ENCODE measurements at places on chromosomes 6 and 20.

DNA sequence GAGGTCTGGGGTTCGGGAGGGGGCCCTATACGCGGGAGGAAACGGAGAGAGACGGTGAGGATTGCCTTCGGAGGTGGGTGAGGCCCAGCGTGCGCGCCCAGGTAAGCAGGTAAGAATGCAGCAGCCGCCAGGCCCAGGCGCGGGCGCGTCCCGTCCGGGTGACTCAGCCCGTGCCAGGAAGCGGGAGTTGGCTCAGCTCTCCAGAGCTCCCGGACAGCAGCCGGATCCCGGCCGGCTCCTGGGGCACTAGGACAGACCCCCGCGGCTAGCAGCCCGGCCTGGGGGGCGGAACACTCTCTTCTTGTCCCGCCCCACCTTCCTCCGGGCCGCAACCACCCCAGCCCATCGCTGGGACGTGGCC, 1.5 kb upstream of the MDFI start:
- DNase-seq = no peak

DNA sequence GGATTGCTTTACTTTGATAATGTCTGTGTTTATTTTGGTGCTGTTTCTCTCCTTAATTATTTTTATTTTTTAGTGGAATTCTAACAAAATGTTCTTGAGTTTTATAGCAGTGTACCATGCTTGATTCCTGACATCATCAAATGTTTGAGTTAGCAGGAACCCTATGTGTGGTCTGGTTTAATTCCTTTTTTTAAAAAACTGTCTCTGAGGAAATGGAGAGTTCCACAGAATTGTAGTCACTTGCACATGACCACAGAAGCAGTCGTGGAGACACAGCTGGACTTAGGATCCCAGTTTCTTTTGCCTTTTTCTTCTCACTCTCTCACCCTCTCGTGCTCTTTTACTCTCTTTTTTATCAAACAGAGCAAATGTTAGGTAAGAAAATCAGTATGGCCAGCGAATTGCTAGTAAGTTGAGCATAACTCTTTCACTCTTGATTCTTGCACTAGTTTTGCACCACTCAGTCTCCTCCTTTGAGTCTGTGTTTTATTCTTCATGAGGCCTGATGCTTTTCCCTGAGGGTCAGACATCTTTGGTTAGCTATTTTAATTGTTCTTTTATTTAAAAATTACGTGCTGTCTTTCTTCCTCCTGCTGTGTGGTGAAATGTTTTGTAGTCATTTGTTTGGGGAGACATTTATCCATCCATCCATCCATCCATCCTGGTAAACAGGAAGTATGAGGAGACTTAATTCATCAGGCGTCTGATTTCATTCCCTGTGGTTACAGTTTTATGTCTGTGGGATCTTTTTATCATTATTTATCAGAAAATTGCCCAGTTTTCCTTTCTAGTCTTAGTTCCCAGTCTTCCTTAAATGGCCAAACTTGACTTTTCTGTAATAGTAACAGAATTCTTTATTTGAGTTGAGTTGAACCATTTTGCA, 83.0 kb downstream of the SCAF8 start:
- DNase-seq = no peak

- DNase-seq = no peak
These were observed 12.1 kb upstream of the SUMO4 start for GRCh38 chr6:149387779-149388512.

GRCh38 chr6:36679043-36679833, 724 bp downstream of the CDKN1A start:
- no peak for DNase-seq

GRCh38 chr20:63690003-63690897, 6.2 kb upstream of the TNFRSF6B start:
- DNase-seq = no peak

- DNase-seq = no peak
These were observed 23.0 kb downstream of the MAP1LC3A start for GRCh38 chr20:34581341-34582184.

DNA sequence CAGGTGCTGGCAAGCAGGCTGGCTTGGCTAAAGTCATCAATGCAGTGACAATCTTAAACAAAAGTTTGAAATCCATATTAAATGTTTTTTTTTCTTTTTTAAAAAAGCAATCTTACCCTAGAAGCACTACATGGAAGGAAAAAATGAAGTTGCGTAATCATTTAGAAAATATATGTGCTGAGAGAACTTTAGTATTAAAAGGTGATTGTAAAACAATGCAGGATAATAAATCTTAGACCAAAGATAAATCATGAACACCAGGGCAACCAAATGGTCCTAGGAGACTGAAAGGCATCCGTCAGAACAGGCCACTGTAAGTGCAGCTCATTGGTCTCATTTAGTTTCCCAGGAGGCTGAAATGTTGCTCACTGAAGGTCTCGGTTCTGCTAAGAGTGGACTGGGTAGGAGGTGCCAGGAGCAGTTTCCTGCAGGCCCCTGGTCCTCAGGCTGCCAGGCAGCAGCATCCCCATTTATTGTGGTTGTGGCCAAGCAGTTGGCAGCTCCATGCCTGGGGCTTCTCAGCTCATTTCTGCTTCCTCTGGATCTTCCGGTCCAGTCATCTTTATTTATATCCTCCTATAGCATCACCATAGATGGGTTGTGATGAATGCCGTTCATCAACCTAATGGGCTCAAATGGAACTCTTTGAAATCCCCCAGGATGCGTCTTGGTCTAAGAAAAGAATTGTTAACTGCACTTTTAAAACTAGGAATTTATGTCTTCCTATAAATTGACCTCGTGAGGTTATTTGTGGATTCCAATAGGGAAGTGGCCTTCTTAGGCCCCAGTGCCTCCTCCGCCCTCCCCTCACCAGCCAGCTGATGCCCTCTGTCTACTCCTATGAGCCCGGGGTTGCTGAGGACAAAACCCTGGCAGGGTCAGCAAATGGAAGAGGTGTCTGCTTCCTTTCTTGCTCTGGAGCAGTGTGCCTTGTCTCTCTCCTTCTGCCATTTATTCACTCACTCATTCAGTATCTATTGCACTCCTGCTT, 269.0 kb downstream of the UST start:
- no peak for DNase-seq

- no peak for DNase-seq
These were observed 101.5 kb downstream of the LAMP5 start for GRCh38 chr20:9615766-9616454.

DNA sequence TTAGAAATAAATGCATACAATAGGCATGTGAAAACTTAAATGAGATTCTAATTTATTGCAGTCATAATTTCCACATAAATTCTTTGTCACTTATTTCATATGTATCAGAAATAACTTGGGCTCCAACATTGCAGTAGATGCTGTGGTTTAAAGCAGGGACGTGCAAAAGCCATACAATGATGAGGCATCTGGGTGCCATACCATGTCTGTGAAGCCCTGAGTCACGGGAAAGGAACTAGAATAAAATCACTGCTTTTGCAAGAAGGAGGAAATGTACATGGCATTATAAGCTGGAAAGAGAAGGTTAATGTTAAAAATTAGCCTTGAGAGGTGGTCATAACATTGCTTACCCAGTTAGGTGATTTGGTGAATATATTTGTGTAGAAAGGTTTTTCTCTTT, 180.4 kb downstream of the SASH1 start:
- DNase-seq = no peak

DNA sequence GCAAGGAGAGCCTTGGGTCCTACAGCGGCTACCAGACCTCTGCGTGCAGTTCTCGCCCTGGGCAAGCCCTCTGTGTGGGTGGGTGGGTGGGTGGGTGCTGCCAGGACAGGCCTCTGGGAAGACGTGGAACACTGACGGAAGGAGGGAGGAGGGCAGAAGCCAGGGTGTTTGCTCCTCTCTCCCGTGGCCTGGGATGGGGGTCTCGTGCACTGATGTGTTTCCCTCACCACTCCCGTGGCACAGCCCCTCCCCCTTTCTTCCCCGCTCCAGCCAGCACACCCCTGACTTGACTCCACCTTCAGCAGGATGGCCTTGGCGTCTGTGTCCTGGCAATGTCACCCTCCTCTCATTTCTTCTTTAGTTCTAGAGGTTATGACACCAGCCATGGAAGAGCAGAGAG, 130.0 kb downstream of the CDH26 start:
- DNase-seq = no peak

DNA sequence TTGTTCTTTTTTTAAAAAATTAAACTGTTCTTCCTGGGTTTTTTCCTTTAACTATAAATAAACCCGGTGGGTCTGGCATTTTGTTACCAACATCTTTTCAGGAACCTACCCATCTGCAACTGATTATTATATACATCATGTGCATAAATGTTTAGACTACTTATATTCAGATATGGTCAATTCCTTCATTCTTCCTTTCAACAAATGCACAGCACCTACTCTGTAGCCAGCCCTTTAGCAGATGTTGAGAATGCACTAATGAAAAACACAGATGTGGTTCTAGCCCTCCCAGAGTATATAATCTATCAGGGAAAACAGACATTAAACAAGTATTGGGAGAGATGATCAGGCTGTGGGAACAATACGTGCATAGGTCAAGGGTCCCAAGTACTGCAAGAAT, 237.1 kb downstream of the UST start:
- no peak for DNase-seq

DNA sequence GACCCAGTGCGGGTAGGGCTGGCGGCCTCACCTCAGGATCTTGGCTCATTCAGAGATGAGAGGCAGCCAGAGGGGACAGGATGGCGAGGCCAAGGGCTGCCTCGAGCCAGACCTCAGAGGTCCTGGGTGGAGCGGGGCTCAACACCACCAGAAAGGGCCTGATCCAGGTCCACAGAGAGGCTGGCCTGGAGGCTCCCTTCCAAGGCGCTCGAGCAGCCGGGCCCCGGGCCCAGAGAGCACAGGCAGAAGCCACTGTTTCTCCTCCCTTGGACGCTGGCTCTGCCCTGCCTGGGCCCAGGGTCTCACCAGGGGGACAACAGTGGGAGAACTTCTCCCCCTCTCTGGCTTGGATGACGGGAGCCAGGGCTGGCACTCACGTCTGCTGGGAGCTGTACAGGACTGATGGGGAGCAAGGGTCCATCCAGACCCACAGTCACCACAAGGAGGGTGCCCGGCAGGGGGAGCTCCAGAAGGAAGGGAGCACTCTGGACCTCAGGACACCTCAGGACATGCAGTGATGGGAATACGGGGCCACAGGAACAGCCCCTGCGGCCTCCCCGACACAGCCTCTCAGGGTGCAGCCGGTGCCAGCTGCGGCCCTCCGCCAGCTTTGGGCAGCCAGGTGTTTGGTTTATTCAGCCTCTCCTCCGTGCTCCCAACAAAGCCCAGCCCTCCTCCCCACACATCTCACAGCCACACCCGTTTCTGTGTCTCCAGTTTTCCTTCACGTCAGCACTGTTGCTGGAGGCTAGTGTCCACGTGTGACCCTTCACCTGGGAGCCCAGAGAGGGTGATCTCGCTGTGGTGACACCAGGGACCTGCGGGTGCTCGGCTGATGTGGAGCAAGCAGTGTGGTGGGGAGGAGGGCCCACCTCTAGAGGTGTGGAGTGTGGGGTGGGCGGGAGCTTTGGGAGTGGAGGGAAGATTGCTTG, 8.7 kb downstream of the RPS21 start:
- no peak for DNase-seq

GRCh38 chr20:50590348-50590664, 80.1 kb downstream of the PTPN1 start:
- DNase-seq = no peak

GRCh38 chr6:108777536-108777935, 70.7 kb upstream of the ARMC2 start:
- DNase-seq = no peak

DNA sequence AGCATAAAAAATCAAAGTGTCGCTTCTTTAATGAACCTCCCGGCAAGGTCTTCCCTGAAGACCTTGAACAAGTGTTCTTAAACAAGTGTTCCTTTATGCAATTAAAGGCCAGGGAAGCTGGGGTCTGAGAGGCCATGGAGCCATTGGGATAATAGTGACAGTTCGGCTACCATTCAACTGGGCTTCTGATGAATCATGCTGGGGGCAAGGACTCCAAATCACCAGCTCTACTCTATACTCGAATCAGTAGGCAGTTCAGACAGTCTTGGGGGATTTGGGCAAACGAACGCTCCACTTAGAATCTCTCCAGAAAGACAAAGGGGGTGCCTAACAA, 34.7 kb upstream of the EZR start:
- DNase-seq = no peak

DNA sequence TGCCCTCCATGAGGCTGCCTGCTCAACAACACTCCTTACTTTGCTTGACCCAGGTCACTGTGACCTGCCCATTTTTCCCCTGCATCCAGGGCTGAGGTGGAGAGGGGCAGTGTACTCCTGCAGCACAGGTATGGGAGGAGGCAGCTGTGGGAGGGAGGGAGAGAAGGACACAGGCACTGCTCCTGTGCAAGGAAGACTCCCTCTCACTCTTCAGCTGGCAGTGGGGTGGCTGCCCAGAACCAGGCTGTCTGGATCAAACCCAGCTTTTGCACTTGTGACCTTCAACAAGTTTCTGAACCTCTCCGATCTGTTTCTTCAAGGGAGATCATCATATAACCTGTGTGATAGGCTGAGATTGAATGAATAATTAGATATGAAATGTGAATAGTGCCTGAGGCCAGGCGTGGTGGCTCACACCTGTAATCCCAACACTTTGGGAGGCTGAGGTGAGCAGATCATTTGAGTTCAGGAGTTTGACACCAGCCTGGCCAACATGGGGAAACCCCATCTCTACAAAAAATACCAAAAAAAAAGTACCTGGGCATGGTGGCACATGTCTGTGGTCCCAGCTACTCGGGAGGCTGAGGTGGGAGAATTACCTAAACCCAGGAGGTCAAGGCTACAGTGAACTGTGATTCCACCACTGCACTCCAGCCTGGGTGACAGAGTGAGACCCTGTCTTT, 14.1 kb downstream of the TGIF2 start:
- no peak for DNase-seq

DNA sequence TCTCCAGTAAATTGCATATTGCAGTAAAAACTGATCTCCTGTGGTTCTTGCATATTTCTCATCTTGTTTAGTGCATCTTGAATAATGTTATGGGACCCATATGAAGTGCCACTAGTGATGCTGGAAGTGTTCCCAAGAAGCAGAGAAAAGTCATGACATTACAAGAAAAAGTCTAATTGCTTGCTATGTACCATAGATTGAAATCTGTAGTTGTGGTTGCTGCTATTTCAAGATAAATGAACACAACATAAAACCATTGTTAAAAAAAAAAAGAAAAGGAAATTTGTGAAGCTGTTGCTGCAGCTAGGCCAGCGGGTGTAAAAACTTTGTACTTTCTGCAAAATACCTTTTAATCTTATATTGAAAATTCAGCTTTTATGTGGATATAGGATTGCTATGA, 304.5 kb downstream of the PHF3 start:
- DNase-seq = no peak

DNA sequence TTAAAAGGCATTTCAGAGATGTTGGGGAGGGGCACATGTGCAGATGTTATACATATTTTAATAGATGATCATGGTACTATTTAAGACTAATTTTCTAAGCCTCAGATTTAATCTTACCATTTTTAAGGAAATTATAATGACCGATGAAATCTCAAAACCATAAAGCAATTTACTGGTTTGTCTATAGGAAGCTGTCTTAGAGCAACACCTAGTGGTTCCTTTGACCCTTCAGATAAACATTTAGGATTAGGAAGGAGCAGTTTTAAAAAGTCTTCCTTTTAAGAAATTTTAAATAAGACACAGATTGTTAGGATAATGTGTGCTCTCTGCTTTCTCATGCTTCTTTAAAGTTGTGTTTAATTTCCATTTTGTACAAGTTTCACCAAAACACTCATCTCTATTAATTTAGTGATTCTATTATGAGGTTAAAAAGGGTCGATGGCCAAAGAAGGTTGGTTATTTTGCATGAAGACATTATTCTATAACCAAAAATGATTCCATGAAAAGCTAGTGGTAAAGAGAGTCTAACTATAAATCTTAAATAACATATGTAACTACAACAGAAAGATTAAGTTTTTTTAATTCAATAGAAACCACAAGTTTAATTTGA, 376.4 kb downstream of the HACE1 start:
- no peak for DNase-seq

Measured in stimulated activated CD4-positive, alpha-beta T cell treated with anti-CD3 and anti-CD28 coated beads, TNF-alpha, amount 100 ng/mL, for 1 hour (primary cell).